ENCODE measurements at places on chromosomes 12 and 14.

GRCh38 chr14:103121846-103122584 lies 1.2 kb upstream of the TNFAIP2 start:
- no peak for DNase-seq

GRCh38 chr14:75247286-75247922 lies 31.2 kb upstream of the FOS start:
- peak; percentile 39 for DNase-seq

- DNase-seq, result no peak
Measured at GRCh38 chr12:4860741-4861140, 49.0 kb upstream of the KCNA1 start.

DNA sequence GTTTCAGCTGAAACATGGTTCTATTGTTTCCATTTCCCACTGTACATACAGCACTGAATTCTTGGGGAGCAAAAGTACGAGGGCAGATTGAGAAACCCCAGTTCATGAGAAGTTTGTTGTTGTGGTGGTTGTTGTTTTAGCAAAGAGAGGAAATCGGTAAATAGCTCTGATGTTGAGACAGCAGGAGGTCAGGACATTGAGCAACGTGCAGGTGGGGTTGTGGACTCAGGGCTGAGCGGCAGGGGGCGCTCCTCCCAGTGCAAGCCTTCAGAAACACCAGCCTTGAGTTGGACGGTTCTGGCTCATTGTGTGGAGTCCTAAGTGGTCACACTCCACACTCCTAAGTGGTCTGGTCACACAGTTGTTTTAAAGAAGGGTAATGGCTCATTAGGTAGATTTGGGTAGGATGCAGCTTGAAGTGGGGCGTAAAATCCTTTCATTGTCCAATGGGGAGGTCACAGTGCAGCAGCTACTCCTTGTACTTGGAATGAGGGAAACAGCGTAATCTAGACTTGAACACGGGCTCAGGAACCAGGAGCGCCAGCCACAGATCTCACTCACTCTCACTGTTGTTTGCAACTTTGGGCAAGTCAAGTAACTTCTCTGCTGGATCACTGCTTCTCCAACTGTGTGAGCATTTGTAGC lies 14.5 kb upstream of the PWP1 start:
- DNase-seq, result no peak

DNA sequence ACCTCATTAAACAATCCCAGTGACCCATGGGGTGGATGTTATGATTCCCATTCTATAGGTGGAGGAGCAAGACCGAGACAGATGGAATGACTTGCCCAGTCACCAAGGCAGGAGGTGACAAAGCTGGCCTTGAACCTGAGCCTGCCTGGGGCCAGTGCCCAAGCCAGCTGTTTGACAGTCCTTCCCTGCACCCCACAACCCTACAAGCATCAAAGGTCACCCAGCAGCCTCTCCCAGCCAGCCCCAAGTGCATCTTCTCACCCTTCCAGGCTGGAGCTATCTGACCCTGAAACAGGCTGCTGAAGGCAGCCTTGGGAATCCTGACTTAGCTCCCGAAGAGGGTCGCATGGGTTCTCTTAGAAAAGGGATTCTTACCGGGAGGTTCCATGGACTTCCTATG lies 20.3 kb downstream of the MMAB start:
- no peak for DNase-seq

DNA sequence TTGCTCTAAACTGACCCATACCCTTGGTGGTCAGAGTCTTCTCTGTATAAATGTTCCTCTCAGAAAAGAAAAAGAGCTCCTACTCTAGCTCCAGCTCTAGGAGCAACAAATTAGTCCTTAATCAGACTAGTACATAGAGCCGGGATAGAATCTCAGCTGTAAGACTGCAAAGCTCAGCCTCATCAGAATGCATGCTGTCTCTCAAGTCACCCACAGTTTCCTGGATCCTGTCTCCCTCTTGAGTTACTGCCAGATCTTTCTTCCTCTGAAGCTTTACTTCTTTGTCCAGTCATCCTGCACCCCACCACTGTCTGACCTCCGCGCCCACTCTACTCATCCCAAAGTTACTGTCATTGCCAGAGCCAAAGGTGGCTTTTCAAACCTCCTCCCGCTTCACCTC lies 139.3 kb upstream of the PRMT8 start:
- DNase-seq, result no peak
